ENCODE measurements at places on chromosomes 7 and 10. TPM values are rescaled to one million over a fixed set of nuclear protein-coding genes. Genes with fewer than 3 reads are reported as not detected.

Gene RHBDD2
- 48.9 TPM for total RNA-seq

Gene ANKRD61
- 0.18 TPM for total RNA-seq

Gene LHPP
- total RNA-seq = 19.7 TPM

Gene CCM2
- 122 TPM for total RNA-seq

Gene NAMPT
- total RNA-seq = 75.6 TPM

Gene ATP6V1F
- total RNA-seq = 107 TPM

Gene PNLIPRP3
- total RNA-seq = not detected

Gene IGFBP3
- 1.3 TPM for total RNA-seq

Gene CASP2
- total RNA-seq = 118 TPM

Gene TCAF2
- 21.3 TPM for total RNA-seq

Gene SFMBT2
- 23.0 TPM for total RNA-seq

Gene TLL2
- 0.05 TPM for total RNA-seq

Gene PCLO
- total RNA-seq = not detected

Gene CH25H
- total RNA-seq = not detected

Gene TMEM176B
- not detected for total RNA-seq

Gene PKD2L1
- total RNA-seq = 0.14 TPM

Data from T-helper 2 cell treated with Interferon-gamma antibody and Interleukin-4, amounts not matched to agents 100 ng/mL and 5 ng/mL, for 36 hours (primary cell).